Stimulated activated CD4-positive, alpha-beta T cell treated with anti-CD3 and anti-CD28 coated beads, TNF-alpha, amount 100 ng/mL, for 48 hours (primary cell): ENCODE measurements at places on chromosomes 1 and 21.

GRCh38 chr1:33228935-33229487 lies 27.3 kb upstream of the ZNF362 start:
- no peak for DNase-seq

DNA sequence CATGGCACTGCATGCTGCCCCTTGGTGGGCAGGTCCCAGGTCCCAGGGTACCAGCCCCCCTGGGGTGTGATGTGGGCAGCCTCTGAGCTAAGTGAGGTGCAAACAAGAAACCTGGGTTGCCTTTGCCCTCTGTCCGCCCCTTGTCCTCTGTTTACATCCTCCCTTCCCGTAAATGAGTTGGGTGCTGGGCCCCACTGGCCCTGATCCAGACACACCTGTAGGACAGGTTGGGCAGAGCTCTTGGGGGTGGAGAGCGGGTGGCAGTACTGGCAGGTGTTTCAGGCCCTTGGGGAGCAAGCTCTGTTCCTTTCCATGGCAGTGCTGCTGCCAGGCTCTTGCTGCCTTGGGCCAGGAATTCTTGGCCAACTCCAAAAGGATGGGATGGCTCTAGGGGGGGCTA lies 35.8 kb downstream of the ELF3 start:
- no peak for DNase-seq

GRCh38 chr1:201220388-201220715 lies 29.7 kb downstream of the IGFN1 start:
- DNase-seq, result no peak

DNA sequence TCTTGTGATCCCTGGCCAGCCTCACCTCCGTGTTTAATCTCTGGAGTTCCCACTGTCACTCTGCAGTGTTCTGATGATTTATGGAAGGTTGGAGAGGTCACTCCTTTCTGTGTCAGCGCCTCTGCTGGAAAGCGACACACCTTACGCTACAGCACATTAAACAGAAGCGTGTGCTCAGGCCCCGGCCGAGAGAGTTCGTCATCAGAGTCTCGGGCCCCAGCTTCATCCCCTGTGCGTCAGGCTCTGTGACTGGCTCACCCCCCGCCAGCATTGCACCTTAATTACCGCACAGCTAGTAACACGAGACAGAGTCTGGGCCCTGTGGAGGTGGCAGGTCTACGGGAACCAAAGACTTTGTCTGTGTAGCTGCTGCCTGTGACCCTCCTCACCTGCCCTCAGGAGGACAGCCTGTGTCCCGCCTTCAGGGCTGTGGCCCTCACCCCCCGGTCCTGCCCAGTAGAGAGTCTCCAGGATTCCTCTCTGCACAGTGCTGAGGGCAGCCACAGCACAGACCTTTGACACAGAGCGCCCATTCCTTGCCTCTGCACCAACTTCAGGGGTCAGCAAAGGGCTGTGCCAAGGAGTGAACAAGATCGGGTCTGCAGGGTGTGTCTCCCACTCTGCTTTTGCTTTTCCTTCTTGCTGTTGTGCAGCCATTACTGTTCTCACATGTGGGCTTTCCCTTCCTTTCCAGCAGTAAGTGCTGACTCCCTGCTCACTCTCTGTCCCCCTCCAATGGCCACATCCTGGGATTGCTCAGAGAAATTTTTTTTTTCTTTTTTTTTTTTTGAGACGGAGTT lies 157.6 kb downstream of the PGBD5 start:
- DNase-seq, result no peak

GRCh38 chr1:117572546-117572945 lies 33.3 kb upstream of the TENT5C start:
- DNase-seq, result no peak
